Activated CD4-positive, alpha-beta T cell treated with anti-CD3 and anti-CD28 coated beads, Interleukin-2, amount 10 ng/mL, durations not matched to agents 7 days and 5 days (primary cell): ENCODE measurements at places on chromosomes 6 and 20. TPM values are rescaled to one million over a fixed set of nuclear protein-coding genes. Genes with fewer than 3 reads are reported as not detected.

Gene BMP2
- not detected for total RNA-seq

Gene MCM8
- total RNA-seq, result 32.4 TPM

Gene RAET1G
- not detected for total RNA-seq

Gene TMEM14C
- 66.6 TPM for total RNA-seq

Gene C20orf202
- not detected for total RNA-seq

Gene TRAPPC3L
- not detected for total RNA-seq

Gene OR2H2
- not detected for total RNA-seq

Gene CLVS2
- not detected for total RNA-seq

Gene SUPT3H
- total RNA-seq, result 8.7 TPM

Gene PLEKHG1
- total RNA-seq, result 3.6 TPM

Gene MDFI
- total RNA-seq, result not detected

Gene CLPSL1
- not detected for total RNA-seq

Gene F13A1
- total RNA-seq, result not detected

Gene LAMA4
- not detected for total RNA-seq

Gene POPDC3
- total RNA-seq, result not detected

Gene LIME1
- 302 TPM for total RNA-seq

Gene FAM209A
- total RNA-seq, result 3.2 TPM

Gene TTLL9
- not detected for total RNA-seq

Gene MGME1
- total RNA-seq, result 36.8 TPM

Gene SLC24A3
- total RNA-seq, result not detected

Gene NCOA7
- 43.2 TPM for total RNA-seq
